ENCODE measurements at places on chromosomes 7 and 10.

GRCh38 chr10:86556532-86556931 lies 34.9 kb upstream of the WAPL start:
- no peak for DNase-seq

DNA sequence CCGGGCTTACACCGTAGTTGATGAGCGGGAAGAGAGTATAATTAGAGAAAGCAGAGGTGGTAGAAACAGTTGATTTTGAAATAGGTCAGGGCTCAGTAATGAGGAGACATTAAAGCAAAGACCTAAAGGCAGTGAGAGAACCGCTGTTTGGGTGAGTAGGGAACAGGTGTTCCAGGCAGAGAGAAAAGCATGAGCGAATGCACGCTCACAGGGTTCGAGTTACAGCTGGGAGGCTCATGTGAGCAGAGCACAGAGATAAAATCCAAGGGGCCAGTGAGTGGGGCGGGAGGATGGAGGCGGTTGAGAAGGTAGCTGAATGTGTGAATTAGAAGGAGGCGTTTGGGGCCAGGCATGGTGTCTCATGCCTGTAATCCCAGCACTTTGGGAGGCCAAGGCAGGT lies 39.9 kb downstream of the APBB1IP start:
- no peak for DNase-seq

DNA sequence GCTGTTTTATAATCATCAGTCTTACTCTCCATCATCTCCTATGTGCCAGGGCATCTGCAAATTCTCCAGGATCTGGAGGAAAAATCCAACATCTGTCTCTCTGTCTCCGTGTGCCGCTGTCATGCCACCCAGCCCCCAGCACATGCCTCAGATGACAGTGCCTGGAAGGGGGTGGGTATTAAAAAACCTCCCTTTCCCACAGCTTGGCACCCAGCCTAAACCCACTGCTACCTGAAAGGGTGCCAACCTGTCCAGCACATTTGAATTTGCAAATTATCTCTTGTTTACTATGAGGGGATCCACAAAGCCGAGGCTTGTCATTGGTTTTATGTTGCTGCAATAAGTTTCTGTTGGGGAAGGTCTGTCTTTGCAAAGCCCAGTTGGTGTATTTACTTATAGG lies 73.1 kb downstream of the EMX2 start:
- no peak for DNase-seq

GRCh38 chr10:18094793-18095192 lies 45.4 kb upstream of the CACNB2 start:
- no peak for DNase-seq

- DNase-seq = no peak
Measured at GRCh38 chr7:147541261-147541660, 1049.3 kb upstream of the C7orf33 start.

GRCh38 chr7:148060724-148061123 lies 529.8 kb upstream of the C7orf33 start:
- no peak for DNase-seq

DNA sequence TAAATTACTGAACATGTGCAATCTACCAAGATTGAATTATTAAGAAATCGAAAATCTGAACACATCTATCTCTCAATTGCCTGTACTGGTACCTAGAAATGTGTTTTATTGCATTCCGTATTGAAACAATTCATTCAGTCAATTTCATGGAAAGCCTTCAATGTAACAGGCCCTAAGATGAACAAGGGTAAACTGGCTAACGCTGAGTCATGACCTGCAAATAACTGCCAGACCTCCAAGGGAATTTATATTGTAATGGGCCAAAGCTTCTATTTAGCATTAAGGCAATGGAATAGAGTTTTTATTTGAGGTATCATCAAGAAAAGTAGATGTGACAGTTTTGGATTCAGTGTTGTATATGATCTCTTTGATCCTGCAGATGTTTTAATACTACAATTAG lies 49.9 kb upstream of the CD36 start:
- DNase-seq = no peak

GRCh38 chr7:95545007-95545615 lies 51.2 kb downstream of the PDK4 start:
- peak; percentile 21 for DNase-seq

DNA sequence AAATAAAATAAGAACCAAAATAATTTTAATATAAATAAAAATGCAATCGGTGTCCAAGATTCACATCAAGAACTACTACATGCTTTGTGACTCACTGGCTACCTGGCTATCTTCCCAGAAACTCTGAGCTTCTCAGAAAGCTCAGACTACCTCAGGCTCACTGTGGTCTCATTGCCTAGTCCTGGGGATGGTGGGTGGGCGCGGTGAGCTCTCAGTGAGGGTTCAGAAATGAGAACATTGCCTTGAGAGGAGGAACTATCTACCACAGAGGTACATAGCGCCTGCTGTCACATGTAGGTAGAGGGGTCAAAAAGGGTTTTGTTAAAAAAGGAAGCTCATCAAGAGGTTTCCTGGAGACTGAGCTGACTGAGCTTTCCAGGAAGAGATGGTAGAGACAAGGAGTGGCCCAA lies 108.0 kb downstream of the WDFY4 start:
- no peak for DNase-seq

DNA sequence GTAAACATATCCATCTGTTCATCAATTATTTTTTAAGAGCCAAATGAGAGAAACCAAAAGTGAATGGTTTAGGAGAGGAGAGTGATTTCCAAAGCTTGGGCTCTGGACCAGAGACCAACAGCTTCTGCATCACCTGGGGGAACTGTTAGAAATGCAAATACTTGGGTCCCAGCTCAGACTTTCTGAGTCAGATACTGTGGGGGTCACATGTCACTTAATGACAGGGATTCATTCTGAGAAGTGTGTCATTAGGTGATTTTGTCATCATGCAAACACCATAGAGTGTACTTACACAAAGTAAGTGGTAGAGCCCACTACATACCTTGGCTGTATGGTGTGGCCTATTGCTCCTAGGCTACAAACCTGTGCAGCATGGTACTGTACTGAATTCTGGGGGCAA lies 128.5 kb upstream of the PRR15 start:
- DNase-seq = no peak

DNA sequence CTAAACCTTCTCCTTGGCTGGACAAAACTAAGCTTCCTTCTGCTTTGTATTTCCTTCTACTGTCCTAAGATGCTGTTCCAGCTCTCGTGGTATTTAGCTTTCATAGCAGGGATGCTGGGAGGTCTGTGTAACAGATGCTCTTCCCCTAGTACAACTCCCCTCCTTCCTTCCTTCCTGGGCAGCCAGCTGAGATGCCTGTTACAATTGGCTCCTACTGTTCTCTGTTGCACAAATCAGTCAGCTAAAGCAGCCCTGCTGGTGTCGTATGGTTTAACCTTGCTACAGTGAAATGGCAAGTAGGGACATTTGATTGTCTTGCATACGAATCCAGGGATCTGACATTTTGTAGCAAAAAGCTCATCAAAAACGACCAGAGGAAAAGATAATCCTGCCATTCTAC lies 143.8 kb downstream of the ARHGAP21 start:
- no peak for DNase-seq

- no peak for DNase-seq
Measured at GRCh38 chr10:67261300-67261797, 335.5 kb downstream of the LRRTM3 start.

DNA sequence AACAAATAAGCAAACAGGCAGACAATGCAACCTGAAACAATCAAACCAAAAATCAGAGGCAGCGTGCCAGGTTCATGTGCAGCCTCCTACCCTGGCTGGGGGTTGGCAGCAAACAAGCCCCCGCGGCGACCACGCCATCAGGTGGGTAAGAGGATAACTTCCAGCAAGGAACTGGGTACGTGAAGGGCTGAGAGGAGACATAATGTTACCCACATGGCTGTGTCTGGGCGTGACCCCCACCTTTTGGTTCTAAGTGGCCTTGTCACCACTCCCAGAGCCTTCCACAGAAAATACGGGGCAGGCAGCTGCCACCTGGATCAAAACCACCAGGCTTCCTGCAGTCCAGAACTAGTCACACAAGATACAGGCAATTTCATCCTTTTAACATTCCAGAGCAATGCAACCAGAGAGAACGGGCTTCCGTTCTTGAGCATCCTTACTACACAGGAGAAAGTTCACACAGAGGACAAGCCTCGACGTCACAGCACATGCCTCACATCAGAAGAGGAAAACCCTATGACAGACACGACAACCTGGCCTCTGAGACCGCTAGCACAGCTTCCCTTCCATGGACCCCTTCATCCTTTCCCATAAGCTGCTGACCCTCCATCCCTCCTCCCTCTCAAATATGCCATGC lies 171.0 kb downstream of the GRID1 start:
- no peak for DNase-seq

- no peak for DNase-seq
Measured at GRCh38 chr10:5317547-5318107, 47.1 kb upstream of the UCN3 start.

DNA sequence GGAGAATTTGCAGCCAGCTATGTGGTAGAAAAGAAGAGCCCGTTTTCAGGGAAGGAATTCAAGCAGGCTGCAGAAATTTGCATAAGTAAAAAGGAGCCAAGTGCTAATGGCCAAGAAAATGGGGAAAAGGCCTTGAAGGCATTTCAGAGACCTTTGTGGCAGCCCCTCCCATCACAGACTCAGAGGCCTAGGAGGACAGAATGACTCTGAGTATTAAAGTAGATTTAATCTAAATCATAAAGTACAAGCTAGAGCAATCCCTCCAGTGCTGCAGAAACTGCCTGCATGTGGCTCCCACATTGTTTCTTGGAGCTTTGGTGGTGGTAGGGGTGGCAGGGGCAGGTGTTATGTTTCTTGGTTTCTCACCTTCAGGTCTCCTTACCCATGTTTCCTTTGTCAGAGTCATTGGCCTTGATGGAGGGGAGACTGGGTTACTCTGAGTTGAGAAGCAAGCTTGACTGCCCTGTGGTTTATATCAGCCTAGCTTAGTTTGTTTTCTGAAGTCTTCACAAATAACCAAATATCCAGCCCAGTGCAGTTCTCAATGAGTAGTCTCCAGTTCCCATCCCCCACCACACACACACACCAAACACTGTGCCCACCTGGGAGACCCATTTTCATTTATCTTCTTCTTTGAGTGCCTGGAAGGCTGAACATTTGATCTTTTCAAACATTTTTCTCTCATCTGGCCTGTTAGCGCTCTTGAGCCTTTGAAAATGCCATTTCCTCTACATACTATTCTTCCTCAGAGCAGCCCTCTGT lies 34.5 kb downstream of the ITPRIP start:
- no peak for DNase-seq

DNA sequence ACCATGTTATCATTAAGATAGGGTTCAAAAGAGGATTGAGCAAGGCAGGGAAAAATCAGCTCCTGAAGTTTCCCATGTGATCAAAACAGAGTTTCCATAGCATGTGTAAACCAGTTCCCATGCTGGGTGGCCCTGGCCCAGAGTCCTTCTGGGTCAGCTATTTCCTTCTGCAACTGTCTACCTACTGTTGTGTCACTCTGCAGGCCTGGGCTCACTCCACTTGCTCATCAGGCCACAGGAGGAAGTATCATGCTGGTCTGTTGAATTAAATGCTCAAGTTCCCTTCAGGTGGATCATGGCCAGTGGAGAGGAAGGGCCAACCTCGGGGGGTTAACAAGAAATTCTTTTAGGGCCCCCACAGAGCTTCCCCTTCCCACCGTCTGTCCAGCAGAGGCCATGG lies 104.7 kb downstream of the GFRA1 start:
- DNase-seq = no peak

GRCh38 chr10:112526139-112526538 lies 79.1 kb downstream of the VTI1A start:
- DNase-seq = no peak

DNA sequence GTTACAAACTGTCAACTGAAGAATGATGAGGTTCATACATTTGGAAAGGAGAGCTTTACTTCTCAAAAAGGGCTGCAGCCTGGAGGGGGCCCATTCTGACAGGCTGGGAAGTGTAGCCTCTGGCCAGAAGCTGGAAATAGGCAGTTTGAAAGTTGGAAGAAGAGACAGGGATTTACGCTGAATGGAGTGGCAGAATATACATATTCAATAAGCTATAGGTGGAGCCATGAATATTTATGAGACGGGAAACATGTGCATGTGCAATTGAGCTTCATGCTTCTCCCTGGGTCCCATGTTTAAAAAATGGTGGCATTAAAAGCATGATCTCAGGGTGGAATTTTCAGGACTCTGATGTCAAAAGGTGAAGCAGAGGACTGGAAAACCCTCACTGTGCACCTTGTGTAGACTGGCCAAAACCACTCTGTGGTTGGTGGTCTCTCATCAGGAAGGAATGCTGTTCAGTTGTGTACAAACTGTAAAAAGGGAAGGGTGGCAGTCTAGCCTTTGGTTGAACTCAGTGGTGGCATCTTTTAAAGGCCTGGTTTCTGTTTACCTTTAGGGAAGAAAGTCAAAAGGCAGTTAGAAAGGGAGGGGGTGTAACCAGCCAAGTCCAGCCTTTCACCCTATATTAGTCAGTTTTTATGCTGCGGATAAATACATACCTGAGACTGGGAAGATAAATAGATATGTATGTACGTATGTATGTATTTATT lies 7.2 kb upstream of the ACTR3B start:
- no peak for DNase-seq

DNA sequence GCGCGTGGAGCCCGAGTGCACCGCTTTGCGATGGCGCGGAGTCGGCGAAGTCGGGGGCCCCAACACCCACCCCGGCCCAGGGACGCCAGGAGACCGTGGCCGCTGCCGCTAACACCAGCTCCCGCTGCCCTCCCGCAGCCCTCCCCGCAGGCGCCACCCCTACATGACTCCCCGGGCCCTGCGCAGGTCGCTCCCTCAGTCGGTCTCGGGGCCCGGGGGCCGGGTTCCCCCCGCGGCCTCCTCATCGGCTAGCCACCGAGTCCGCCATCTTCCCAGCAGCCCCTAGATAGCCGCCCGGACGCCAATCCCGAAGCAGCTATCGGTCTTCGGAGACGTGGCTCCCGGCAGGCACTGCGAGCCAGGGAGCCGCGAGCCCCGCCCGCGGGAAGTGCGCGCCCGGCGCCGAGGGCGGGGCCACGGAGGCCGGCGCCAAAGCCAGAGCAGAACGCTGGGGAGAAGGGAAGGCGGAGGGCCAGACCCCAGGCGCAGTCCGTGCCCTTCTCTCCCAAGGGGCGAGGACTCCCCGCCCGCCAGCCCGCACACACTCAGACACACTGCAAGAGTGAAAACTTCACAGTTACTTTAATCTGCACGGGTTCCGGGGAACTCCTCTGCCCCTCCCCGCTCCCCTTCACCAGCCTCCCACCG lies at the start of gene FASTK:
TSS of gene FASTK (minus strand) at position 288 of the 648 bp plus-strand sequence. CDS start at position 245, 43 bp downstream.
- peak; percentile 79 for DNase-seq

All from urinary bladder (tissue), 4 donors.